ENCODE measurements at places on chromosomes 1 and 21. TPM values are rescaled to one million over a fixed set of nuclear protein-coding genes. Genes with fewer than 3 reads are reported as not detected.

The ERICH3 gene
- not detected for total RNA-seq

The TNNT2 gene
- total RNA-seq: not detected

The GPR52 gene
- 1.3 TPM for total RNA-seq

The ICOSLG gene
- 5.5 TPM for total RNA-seq

The SMIM12 gene
- 47.3 TPM for total RNA-seq

The RRP1 gene
- 26.8 TPM for total RNA-seq

The FCMR gene
- 226 TPM for total RNA-seq

The LCE2B gene
- total RNA-seq: not detected

The REN gene
- not detected for total RNA-seq

The BTBD8 gene
- 2.8 TPM for total RNA-seq

Data from activated naive CD4-positive, alpha-beta T cell treated with anti-CD3 and anti-CD28 coated beads, Interleukin-2, amount 10 ng/mL, durations not matched to agents 5 hours and 36 hours (primary cell).